ENCODE measurements at places on chromosomes 5 and 9.

GRCh38 chr5:132787076-132787475 lies 10.0 kb upstream of the SEPTIN8 start:
- DNase-seq: no peak

DNA sequence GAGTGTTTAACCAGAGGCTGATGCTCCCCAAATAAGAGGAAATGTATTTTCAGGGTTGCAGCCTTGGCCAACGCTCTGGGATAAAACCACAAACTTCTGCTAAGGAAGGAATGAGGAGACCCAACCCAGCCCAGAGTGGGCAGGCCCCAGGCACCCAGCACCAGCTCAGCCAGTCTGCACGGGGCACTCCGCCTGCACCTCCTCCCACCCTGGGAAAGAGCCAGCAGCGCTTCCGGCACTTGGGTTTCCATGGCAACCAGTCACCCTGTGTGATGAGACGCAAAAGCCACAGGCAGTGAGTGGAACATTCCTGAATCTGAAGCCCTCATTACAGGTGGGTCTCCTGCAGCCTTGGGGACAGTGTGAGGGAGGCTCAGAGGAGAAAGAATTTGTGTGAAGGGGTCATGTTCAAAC lies 85.2 kb upstream of the ZBTB43 start:
- DNase-seq: peak; percentile 41

- DNase-seq: no peak
Observed at GRCh38 chr9:111051400-111051799, 13.1 kb upstream of the LPAR1 start.

GRCh38 chr5:141657937-141658545 lies 6.8 kb upstream of the FCHSD1 start:
- DNase-seq: peak; percentile 75

- DNase-seq: no peak
Observed at GRCh38 chr5:145385276-145385675, 449.9 kb downstream of the PRELID2 start.

DNA sequence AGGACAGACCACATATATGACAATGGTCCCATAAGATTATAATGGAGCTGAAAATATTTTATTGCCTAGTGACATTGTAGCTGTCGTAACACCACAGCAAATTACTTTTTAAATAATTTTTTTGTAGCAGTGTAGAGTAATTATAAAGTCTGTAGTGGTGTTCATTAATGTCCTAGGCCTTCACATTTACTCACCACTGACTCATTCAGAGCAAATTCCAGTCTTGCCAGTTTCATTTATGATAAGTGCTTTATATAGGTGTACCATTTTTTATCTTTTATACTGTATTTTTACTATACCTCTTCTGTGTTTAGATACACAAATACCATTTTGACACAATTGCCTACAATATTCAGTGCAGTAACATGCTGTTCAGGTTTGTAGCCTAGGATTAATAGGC lies 67.6 kb downstream of the TLE4 start:
- no peak for DNase-seq

GRCh38 chr9:80952363-80952922 lies 736.9 kb downstream of the TLE1 start:
- no peak for DNase-seq

Data from myocyte (in vitro differentiated cells).